Activated naive CD8-positive, alpha-beta T cell treated with anti-CD3 and anti-CD28 coated beads for 36 hours (primary cell): ENCODE measurements at places on chromosomes 1 and 21. TPM values are rescaled to one million over a fixed set of nuclear protein-coding genes. Genes with fewer than 3 reads are reported as not detected.

GRCh38 chr1:211487672-211488208, 4.2 kb downstream of the RD3 start:
- H3K4me1 ChIP-seq = no peaks in the 10 kb centered on the region
- no peaks in the 10 kb centered on the region for H3K27me3 ChIP-seq
- no peak for DNase-seq
- no peak overlapping the region for H3K4me3 ChIP-seq
- H3K27ac ChIP-seq = no peak overlapping the region
- no peaks in the 10 kb centered on the region for H3K36me3 ChIP-seq

Gene TSEN15
- 48.3 TPM for total RNA-seq

DNA sequence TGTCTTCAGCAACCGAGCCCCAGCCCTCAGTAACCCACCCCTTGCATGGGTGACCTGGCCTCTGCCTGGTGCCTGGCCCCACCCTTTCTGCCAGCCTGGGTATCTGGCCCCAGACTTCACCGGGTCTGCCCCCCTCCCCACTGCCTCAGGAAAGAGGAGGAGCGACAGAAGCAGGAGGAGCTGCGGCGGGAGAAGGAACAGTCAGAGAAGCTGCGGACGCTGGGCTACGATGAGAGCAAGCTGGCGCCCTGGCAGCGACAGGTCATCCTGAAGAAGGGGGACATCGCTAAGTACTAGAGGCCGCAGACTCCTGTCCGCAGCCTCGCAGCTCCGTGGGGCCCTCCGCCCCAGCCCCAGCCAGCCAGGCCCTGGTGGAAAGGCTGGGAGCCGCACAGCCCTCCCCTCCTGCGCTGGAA, 6.1 kb downstream of the TNFRSF25 start:
- DNase-seq = no peak
- peaks cover 16% of the 10 kb centered on the region for H3K27me3 ChIP-seq
- H3K27ac ChIP-seq = peak overlapping the region; percentile 72
- peaks cover 43% of the 10 kb centered on the region for H3K4me1 ChIP-seq

Gene AJAP1
- total RNA-seq = not detected

Gene LRRC39
- 0.72 TPM for total RNA-seq

- H3K27me3 ChIP-seq = peaks cover 43% of the 10 kb centered on the region
- H3K4me3 ChIP-seq = peak overlapping the region; percentile 81
- peak; percentile 10 for DNase-seq
- H3K36me3 ChIP-seq = no peaks in the 10 kb centered on the region
- H3K4me1 ChIP-seq = peaks cover 12% of the 10 kb centered on the region
Measured at GRCh38 chr1:225653463-225654276, 747 bp upstream of the ENAH start.

- peaks cover 29% of the 10 kb centered on the region for H3K27me3 ChIP-seq
- DNase-seq = no peak
- H3K4me3 ChIP-seq = no peak overlapping the region
Measured at GRCh38 chr1:94753171-94753972, 66.8 kb upstream of the SLC44A3 start.

DNA sequence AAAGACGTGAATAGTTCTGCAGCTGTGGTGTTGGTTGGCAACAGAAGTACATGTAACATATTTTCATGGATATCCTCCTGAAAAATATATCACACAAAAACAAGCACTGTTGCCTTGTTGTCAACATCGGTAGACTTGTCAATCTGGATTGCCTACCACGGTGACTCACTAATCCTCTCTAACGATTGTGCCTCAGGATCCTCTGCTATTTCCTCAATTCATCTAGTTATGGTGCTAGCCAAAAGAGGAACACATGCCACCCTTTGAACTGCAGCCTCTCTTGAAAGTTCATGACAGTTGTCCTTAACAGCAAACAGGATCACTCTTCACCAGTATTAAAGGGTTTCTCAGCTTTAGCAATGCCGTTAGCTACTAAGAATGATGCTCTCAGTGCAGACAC, 25.7 kb downstream of the RASAL2 start:
- no peaks in the 10 kb centered on the region for H3K4me1 ChIP-seq
- no peaks in the 10 kb centered on the region for H3K27me3 ChIP-seq
- no peak overlapping the region for H3K27ac ChIP-seq
- H3K4me3 ChIP-seq = no peak overlapping the region
